Nasal cavity respiratory epithelium epithelial cell of viscerocranial mucosa (primary cell): ENCODE measurements at places on chromosomes 4 and X. TPM values are rescaled to one million over a fixed set of nuclear protein-coding genes. Genes with fewer than 3 reads are reported as not detected.

Gene PDE6B
- total RNA-seq, result 0.64 and 1.0 TPM in 2 replicates

Gene STEEP1
- total RNA-seq, result 39.3 and 44.0 TPM in 2 replicates

Gene AWAT2
- total RNA-seq, result not detected in 2 replicates

Gene CCKAR
- not detected in 2 replicates for total RNA-seq

Gene SAGE1
- not detected in 2 replicates for total RNA-seq

Gene PDHA2
- not detected in 2 replicates for total RNA-seq

Gene KLHL34
- total RNA-seq, result under 0.01 and 0.34 TPM in 2 replicates

Gene PRKG2
- total RNA-seq, result 5.1 and 7.2 TPM in 2 replicates

Gene CD99
- total RNA-seq, result 48.2 and 58.6 TPM in 2 replicates

Gene MYOZ2
- total RNA-seq, result not detected in 2 replicates

Gene PLS3
- total RNA-seq, result 274 and 307 TPM in 2 replicates

Gene CLTRN
- total RNA-seq, result 1.00 and 1.0 TPM in 2 replicates

Gene SERPINA7
- total RNA-seq, result not detected in 2 replicates

Gene NAA11
- not detected in 2 replicates for total RNA-seq

Gene FGF16
- not detected in 2 replicates for total RNA-seq

Gene TCEAL2
- total RNA-seq, result not detected in 2 replicates

Gene GPM6B
- 0.34 and 0.36 TPM in 2 replicates for total RNA-seq

Gene TLR1
- 0.34 and 0.78 TPM in 2 replicates for total RNA-seq

Gene COL4A5
- 58.4 and 143 TPM in 2 replicates for total RNA-seq

Gene SRPK3
- total RNA-seq, result under 0.01 and 0.14 TPM in 2 replicates

Gene GYPE
- total RNA-seq, result not detected in 2 replicates

Gene PAGE5
- not detected in 2 replicates for total RNA-seq

Gene CENPE
- 0.85 and 1.0 TPM in 2 replicates for total RNA-seq

Gene THOC2
- total RNA-seq, result 74.5 and 86.0 TPM in 2 replicates

Gene HELQ
- 9.9 and 11.2 TPM in 2 replicates for total RNA-seq

Gene XAGE1B
- not detected in 2 replicates for total RNA-seq

Gene CYLC1
- total RNA-seq, result not detected in 2 replicates

Gene LANCL3
- total RNA-seq, result 0.34 and 1.1 TPM in 2 replicates

Gene OTUD5
- total RNA-seq, result 17.4 and 34.5 TPM in 2 replicates

Gene SPATA4
- under 0.01 and 0.14 TPM in 2 replicates for total RNA-seq

Gene SPANXN3
- total RNA-seq, result not detected in 2 replicates
